Left cardiac atrium (tissue), 4 donors: ENCODE measurements at places on chromosomes 7 and 10. TPM values are rescaled to one million over a fixed set of nuclear protein-coding genes. Genes with fewer than 3 reads are reported as not detected.

The SLC18A3 gene
- total RNA-seq: not detected

The CHST15 gene
- total RNA-seq: 9.2 TPM

DNA sequence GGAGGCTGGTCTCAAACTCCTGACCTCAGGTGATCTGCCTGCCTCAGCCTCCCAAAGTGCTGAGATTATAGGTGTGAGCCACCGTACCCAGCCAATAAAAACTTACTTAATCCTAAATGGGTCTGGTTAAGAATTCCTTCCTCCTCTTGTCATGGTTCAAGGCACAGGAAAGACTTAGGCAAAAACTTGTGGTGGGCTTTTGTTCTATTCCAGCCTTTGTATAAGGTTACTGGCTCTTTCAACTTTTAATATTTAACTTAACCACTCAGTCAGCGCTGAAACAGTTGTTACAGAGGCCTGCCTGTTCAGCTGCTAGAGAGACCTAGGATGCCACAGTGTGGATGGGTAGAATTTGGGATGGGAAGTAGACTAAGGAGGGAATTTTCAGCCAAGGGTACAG lies 28.1 kb upstream of the GARS1 start:
- DNase-seq: no peak

- no peak for DNase-seq
These were observed 5.6 kb upstream of the PSTK start for GRCh38 chr10:122974543-122975064.
